CMK (cell line): ENCODE measurements at places on chromosomes 12 and 14.

DNA sequence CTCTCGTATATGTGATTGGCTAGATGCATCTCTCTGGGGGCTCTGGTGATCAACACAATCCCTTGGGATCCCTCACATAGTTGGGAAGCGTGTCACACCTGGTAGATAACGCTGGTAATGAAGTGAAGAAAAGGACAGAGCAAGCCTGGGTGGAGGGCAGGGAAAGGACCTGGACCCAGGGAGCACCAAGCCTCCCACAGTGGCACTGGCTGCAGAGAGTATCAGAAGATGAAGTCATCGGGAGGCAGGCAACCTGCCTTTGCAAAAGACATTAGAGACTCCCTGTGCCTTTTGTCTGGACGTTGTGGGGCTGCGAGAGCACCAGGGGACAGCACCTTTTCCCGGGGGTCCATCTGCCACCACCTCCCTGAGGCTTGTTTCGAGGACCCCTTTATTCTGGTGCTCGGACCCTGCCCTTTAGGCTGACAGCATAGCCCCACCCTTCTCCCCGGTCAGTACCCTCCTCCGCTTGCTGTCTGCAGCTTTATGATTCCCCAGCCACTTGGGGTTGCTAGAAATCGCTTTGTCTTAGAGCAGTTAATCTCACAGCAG, 116.4 kb downstream of the EML1 start:
- no peak for DNase-seq

DNA sequence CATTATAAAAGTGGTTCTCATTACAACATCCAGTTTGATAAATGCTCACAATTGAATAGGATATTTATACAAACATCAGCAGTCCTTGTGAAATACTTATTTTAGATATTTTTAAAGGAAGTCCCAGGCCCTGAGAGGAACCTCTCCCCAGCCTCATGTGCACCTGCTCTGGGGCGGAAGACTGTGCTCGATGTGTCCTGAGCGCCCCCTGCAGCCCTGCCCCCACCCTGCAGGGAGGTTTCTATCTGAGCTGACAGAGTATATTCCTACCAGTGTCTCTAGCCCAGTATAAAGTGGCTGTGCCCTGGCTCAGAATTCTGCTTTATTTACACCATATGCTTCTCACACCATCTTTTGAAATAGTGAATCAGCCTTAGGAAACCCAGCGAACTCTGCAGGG, 1349.1 kb downstream of the TMEM121 start:
- no peak for DNase-seq

- no peak for DNase-seq
Measured at GRCh38 chr12:110137786-110138185, 13.6 kb downstream of the IFT81 start.

DNA sequence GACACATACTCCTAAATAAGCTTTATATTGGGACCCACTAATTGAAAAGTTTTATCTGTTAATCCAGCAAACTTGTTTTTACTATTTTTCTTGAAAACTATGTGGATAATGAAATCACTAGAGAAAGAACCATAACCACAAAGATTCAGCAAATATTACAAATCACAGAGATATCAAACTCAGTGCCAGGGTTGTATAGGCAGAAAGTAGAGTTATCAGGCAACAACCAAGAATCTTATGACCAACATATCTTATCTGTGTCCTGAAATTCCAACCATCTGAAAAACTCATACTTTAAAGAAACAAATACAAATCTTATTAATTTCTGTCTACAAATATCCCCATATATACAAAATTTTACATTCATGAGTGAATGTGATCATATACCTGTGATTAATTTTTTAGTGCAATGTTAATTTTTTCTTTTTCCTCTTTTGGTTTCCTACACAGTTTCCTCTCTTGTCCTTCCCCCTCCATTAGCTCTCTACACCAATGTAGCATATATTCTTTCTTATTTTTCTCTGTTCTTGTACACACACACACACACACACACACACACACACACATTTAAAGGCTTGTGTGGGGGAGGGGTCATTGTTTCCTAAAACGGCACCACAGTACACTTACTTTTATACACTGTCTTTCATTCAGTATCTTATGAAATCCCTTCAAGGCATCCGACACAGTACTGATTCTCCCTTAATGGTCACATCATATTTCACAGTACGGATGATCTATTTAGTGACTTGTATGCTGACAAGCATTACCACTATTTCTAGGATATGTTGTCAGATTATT, 18.6 kb downstream of the AMN1 start:
- no peak for DNase-seq

DNA sequence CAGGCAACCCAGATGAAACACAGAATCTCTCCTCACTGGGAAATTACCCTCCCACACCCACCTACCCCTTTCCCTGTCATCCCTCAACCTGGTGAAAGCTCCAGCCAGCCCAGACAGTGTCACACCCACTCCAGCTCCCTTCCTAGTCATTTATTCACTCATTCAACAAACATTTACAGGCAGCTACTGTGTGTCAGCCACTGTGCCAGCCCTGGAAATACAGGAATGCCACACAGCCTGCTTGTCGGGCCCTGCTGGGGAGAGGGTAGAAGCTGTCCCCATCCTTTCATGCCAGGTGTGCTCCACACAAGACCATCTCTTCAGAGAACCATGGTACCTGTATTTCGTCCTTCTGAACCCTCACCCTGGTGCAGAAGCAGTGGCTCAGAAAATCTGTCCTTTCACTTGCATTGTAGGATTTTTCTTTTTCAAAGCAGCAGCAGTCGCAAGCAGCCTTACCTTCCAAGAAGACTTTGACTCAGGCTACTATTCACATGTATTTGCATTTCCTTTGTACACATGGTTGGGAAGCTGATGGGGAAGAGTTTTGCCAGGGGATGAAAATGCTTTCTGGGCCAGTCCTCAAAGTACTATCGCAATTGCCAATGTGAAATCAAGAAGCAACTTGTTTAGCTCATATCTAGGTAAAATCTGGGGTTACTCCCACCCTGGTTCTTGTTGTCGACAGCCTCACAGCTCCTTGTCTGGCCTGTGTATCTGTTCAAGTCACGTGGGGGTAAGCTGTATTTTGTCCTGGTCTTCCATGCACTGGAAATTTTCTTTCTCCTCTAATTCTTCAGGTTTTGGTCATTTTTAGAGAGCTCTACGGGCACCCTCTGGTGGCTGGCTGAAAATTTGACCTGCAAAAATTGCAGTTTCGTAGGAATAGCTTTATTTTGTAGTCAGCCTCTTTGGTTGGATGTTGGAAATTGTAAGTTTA, 147.4 kb upstream of the EGLN3 start:
- peak; percentile 20 for DNase-seq

DNA sequence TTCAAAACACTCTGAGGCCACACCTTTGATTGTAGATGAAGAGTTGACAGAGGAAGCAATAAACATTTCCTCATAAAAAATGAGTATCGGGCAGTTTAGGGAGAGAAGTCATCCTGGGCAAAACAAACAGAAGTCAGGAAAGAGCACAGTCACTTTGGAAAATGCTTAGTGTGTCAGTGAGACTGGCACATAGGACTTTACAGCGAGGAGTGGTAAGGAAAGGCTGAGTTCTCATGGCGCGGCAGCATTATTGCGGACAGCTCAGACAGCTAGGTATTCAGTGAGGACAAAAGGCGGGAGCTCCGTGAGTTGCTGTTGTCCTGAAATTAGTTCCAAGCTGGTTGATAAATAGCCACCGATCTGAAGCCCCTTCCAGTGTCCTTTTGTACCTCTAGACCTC, 229.9 kb downstream of the SNAPC1 start:
- DNase-seq, result no peak

DNA sequence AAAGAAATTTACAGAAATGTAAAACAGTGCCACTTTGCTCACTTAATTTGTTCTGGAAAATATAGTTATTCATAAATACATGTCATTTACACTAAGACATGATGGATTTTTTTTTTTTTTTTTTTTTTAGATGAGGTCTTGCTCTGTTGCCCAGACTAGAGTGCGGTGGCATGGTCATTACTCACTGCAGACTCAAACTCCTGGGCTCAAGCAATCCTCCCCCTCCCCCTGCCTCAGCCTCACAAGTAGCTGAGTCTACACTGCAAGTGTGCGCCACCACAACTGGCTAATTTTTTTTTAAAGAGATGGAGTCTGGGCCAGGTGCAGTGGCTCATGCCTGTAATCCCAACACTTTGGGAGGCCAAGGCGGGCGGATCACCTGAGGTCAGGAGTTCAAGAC, 101.2 kb downstream of the PPP2R5C start:
- DNase-seq, result no peak

- DNase-seq, result no peak
Measured at GRCh38 chr12:6279256-6279628, 31.2 kb upstream of the PLEKHG6 start.

- DNase-seq, result peak; percentile 4
Measured at GRCh38 chr12:63151623-63152320, 771 bp upstream of the AVPR1A start.

DNA sequence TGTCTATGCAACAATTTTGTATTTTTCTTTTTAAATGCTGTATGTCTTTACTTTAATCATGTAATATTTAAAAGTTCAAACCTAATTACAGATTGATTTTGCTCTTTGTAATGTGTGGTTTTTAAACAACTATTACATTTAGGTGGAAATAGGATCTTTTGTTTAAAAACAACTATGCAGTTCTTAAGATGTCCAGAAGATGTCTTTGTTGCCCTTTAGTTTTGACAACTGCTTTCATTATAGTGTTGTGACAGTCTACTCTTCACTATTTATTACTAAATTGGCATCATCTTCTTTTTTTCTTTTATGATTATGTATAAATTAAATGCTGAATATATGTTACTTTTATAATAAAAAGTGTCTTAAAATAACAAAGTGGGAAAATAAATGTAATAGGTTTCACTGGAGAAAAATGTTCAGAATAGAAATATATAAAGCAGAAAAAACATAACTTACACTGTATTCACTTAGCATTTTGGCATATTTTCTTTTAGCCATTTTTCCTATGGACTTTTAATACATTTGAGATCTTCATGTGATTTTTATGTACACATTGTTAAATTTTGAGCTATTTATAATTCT, 27.1 kb upstream of the PCNX4 start:
- DNase-seq, result no peak

DNA sequence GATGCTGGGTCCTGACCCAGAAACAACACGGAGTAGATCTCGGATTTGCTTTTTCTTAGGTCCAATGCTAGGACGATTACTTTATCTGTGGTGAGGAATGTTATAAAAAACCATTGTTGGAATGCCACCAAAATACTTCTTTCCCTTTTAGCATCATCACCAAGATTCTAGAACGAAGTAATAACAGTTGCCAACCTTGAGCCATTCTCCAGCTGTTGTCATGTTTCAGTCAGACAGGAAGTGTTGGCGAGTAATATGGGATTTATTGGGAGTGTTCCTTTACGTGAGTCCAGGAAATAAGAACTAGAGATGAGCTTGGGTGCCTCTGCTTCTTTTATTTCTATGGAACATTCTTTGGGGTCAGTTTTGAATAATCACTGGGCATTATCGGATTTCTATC, 892.9 kb downstream of the DIO2 start:
- DNase-seq, result no peak

DNA sequence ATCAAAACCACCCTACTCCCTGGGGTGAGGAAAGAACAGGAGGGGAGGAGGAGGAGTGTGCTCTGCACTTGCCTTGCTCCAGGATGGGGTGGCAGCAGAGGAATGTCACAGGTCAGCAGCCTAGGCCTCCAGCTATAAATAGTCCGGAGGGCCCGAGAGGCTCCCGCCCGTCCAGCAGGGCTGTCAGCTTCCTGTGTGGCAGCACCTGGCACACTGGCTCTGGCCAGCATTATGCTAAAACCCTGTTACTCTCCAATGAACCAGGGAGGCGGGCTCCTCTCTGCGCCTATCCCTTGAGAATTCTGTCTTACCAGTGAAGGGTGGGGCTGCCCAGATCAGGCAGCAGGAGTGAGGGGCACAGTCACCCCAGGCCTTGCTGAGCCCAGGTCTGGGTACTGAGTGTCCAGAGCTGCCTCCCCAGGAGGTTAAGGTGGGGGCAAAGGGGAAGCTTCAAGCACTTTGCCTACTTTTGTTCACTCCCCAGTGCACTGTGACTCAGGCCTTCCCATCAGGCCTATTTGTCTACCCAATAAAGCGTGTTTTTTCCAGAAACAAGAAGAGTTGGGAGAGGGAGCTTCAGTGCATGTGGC, 1.2 kb upstream of the COX14 start:
- DNase-seq, result no peak

DNA sequence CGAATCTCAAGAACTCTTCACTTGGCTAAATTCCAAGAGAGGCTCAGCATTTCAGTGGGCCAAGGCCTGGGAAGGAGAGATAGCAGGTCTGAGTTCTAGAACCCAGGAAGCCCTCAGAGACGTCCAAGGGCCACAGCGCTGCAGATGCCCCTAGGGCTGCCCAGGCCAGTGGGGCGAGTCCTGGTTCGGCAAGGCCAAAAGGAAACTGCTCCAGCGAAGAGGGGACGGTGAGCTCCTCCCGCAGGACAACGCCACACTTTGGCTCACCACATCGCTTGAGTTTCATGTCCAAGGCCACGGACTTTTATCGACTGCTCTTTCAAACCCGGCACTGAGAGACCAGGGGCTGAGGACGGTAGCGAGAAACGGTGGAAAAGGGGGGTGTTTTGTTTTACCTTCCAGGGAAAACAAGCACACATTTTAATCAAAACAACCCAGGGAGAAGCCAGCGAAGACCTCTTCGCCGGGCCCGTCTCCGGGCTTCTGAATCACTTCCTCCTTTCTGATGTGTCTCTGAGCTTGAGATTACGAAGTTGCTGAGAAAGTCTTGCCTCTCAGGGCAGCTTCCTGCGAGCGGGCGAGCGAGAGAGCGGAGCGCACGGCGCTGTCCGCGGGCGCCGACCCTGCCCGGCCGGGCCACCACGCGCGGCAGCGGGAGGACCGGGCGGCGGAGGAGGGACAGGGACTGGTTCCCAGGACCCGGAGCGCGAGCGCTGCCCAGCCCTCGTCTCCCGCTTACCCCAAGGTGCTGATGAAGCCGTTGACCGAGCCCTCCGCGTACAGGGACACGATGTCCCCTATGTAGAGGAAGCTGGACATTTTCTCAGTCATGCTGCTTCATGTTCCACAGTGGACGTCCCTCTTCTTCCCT, 808 bp downstream of the ITPR2 start:
- DNase-seq, result peak; percentile 47

DNA sequence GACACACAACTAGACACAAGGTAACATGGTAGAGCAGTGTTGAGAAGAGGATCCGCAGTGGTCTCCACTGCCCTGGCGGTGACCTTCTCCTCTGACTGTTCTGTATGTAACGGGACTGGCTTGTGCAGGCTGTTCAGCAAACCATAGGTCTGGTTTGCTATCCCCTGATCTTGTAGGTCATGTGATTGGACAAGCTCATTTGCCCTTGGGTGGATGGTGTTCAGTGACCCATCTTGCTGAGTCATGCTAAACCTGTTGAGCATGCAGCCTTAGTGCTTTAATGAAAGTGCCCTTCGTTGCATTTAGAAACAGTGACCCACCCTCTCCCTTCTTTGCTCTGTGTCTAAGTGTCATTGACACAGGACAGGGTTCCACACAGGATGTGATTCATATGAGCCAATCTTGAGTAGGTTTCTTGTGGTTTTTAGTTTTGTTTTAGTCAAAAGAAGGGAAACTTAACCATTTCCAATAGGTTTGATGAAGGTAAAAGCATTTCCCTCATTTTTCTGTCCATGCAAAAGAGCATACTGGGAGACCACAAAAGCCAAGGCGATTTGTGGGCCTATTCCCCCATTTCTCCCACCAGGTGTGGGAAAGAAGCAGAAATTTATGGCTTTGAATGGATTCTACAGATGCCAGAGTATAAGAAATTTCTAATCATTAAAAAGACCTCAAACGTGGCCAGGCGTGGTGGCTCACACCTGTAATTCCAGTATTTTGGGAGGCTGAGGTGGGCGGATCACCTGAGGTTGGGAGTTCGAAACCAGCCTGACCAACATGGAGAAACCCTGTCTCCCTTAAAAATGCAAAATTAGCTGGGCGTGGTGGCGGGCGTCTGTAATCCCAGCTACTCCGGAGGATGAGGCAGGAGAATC, 32.6 kb upstream of the HIF1A start:
- peak; percentile 55 for DNase-seq

GRCh38 chr12:3045989-3046388, 31.2 kb upstream of the TSPAN9 start:
- no peak for DNase-seq
